ENCODE measurements at places on chromosomes 12 and 14.

- DNase-seq: no peak
Measured at GRCh38 chr12:139585-139984, 73.0 kb downstream of the IQSEC3 start.

GRCh38 chr14:61566537-61567225 is 128.6 kb upstream of the HIF1A start:
- DNase-seq: peak; percentile 69

DNA sequence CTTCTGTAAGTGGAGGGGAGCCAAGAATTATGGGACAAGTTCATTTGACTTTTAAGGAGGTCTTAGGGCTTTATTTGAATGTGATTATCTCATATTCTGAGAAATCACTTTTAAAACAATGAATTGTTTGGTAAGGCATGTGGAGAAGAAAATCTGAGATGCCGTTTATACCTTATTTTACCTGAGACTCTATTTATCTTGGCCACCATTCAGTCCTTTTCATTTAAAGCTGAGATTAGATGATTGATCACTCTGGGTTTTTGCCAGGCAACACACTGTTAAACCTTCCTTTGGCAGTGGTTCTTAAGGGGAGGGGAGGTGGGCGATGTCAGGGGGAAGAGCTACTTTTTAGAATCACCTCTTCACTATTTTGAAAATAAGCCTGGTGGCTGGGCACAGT is 11.4 kb downstream of the CAND1 start:
- peak; percentile 90 for DNase-seq

GRCh38 chr14:35331605-35332516 is 39.7 kb downstream of the PSMA6 start:
- peak; percentile 37 for DNase-seq

DNA sequence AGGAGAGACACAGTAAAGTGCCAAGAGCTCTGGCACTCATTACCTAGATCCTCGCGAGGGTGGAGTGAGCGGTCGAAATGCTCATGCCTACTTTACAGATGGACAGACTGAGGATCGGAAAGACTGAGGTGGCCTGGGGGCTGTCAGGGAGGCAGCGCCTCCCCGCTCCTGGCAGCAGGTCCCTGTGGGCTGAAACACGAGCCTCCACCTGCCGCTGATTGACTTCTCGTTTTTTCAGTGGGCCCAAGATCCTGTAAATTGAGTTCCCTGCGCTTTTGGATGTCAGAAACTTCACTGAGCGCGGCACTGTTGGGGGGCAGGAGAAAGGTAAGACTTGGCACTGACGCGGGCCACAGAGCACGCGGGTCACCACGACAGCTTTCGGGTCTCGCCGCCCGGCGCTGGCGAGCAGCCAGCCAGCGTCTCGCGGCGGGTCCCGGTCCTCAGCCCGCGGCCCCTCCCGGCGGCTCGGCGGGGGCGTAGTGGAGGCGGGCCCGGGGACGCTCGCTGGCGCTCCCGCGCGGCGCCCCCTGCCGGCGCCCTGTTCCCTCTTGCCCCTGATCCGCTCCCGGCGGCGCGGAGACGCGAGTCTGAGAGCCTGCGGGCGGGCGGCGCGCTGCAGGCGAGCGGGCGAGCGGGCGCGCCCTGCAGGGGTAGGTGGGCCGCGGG is 552 bp upstream of the SCN8A start:
- DNase-seq: peak; percentile 98

DNA sequence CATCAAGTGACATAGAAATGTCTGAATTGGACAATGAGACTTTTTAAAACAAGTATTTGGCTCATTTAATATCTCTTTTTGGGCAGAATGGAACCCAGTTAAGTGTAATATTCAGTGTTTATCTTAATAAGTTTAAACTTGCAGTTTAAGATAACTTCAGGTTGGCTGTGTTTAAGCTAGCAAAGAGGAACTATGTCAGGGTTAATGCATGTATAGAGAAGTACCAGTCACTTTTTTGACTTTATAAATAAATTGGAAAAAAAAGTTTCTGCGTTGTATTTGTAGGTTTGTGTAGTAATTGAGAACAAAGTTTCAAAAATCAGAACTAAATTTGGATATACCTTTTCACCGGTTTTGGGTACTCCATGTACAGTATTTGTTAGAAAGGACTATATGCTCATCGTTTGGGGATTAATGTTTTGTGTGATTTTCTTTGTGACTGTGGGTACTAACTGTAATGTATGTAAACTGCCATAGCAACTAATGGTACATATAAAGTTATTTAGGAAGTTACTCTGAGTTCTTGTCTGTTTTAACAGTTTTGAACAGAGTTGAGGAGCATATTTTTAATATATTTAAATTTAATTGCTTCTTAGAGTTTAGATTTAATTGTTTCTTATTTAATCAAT is 4.5 kb downstream of the HMGA2 start:
- no peak for DNase-seq

GRCh38 chr12:100433701-100434100 is 40.0 kb upstream of the NR1H4 start:
- no peak for DNase-seq

DNA sequence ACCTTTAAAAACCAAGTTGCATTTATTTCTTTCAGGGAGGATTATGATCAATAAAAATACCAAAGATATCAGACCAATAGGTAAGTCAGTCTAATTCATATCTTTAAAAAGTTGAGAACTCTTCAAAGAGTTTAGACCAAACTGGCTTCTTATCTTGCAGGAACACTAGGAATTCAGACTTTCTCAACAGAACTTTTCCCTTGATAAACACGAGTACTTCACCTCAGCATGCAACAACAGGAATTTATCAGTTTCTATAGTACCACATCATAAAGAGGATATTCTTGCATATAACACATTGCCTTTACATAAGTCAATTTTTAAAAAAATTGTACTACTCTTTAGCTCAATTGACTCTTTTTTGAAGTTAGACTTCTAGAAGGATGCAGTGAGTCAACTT is 68.2 kb downstream of the DNAI7 start:
- DNase-seq: no peak
